ENCODE measurements at places on chromosomes 2 and 18. TPM values are rescaled to one million over a fixed set of nuclear protein-coding genes. Genes with fewer than 3 reads are reported as not detected.
A peak's percentile ranks its signal among the peaks of the same experiment; 100 is the strongest.

- no peak for DNase-seq
- H3K27ac ChIP-seq = no peak overlapping the region
- H3K4me1 ChIP-seq = peaks cover 5% of the 10 kb centered on the region
- H3K36me3 ChIP-seq = no peaks in the 10 kb centered on the region
- H3K27me3 ChIP-seq = no peaks in the 10 kb centered on the region
Observed at GRCh38 chr2:134254824-134255223, 952 bp downstream of the MGAT5 start.

DNA sequence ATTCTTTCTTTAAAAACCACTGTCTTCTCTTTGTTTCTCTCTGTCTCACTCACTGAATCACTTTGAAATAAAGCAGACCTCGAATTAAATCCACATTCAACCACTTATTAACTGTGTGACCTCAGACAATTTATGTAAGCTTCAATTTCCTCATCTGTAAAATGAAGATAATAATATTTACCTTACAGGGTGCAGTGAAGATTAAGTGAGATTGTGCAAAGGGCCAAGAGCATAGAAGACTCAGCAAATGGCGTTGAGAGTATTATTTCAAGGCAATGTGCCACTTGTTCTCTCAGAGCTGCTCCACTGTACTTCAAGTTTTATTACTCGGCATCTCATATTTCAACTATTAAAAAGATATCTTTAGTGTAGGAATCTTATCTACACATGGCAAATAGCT, 454.2 kb upstream of the HNRNPA3 start:
- no peaks in the 10 kb centered on the region for H3K4me1 ChIP-seq
- no peak overlapping the region for H3K4me3 ChIP-seq
- H3K36me3 ChIP-seq = no peaks in the 10 kb centered on the region
- H3K27me3 ChIP-seq = peaks cover 19% of the 10 kb centered on the region

GRCh38 chr2:153478289-153479261, at the start of gene RPRM:
TSS of gene RPRM (minus strand) at chr2:153478762. CDS start at chr2:153478565, 197 bp downstream.
- H3K4me3 ChIP-seq = peak within 1 kb of the TSS; percentile 59
- H3K27me3 ChIP-seq = peaks cover 59% of the 10 kb centered on the region
- peaks cover 13% of the 10 kb centered on the region for H3K4me1 ChIP-seq
- DNase-seq = peak; percentile 81
- H3K27ac ChIP-seq = no peak within 1 kb of the TSS

- H3K4me3 ChIP-seq = no peak overlapping the region
- H3K36me3 ChIP-seq = no peaks in the 10 kb centered on the region
- DNase-seq = no peak
Observed at GRCh38 chr2:211347328-211347727, 790.9 kb downstream of the CPS1 start.

GRCh38 chr2:26945991-26946750, 24.3 kb upstream of the MAPRE3 start:
- no peak overlapping the region for H3K27ac ChIP-seq
- no peak overlapping the region for H3K4me3 ChIP-seq
- H3K4me1 ChIP-seq = peaks cover 4% of the 10 kb centered on the region
- H3K27me3 ChIP-seq = peaks cover 18% of the 10 kb centered on the region
- no peak for DNase-seq

- H3K4me3 ChIP-seq = no peak overlapping the region
- peaks cover 3% of the 10 kb centered on the region for H3K4me1 ChIP-seq
- no peak overlapping the region for H3K27ac ChIP-seq
- H3K27me3 ChIP-seq = peaks cover 43% of the 10 kb centered on the region
Observed at GRCh38 chr18:50158866-50159653, 35.9 kb downstream of the MYO5B start.

- no peaks in the 10 kb centered on the region for H3K4me1 ChIP-seq
- H3K27ac ChIP-seq = no peak overlapping the region
- peaks cover 42% of the 10 kb centered on the region for H3K27me3 ChIP-seq
- peaks cover 2% of the 10 kb centered on the region for H3K36me3 ChIP-seq
Observed at GRCh38 chr18:21949326-21950015, 208.9 kb downstream of the MIB1 start.

GRCh38 chr2:85753525-85754312, at the start of gene ATOH8:
TSS of gene ATOH8 (plus strand) at chr2:85753991. CDS start at chr2:85754190, 199 bp downstream.
- H3K27ac ChIP-seq = no peak within 1 kb of the TSS
- H3K4me1 ChIP-seq = peaks cover 39% of the 10 kb centered on the region
- no peak for DNase-seq
- peaks cover 18% of the 10 kb centered on the region for H3K27me3 ChIP-seq
- H3K36me3 ChIP-seq = no peaks in the 10 kb centered on the region
- H3K4me3 ChIP-seq = peak within 1 kb of the TSS; percentile 82

- no peak overlapping the region for H3K4me3 ChIP-seq
- no peak for DNase-seq
- peak overlapping the region; percentile 39 for H3K27ac ChIP-seq
- H3K4me1 ChIP-seq = peaks cover 19% of the 10 kb centered on the region
- H3K36me3 ChIP-seq = peaks cover 2% of the 10 kb centered on the region
- H3K27me3 ChIP-seq = no peaks in the 10 kb centered on the region
Observed at GRCh38 chr2:43238176-43238575, 11.8 kb upstream of the ZFP36L2 start.

DNA sequence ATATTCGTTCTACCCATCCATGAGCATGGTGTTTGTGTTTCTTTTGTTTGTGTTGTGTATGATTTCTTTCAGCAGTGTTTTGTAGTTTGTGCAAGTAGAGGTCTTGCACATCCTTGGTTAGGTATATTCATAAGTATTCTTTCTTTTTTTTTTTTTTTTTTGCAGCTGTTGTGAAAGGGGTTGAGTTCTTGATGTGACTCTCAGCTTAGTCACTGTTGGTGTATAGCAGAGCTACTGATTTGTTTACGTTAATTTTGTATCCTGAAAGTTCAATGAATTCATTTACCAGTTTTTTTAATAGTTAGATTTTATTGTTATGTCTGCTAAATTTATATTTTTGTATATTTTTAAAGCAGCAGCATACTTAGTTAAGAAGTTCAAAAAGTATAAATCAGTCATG, 834.4 kb upstream of the NRXN1 start:
- no peak overlapping the region for H3K4me3 ChIP-seq
- DNase-seq = no peak
- H3K27ac ChIP-seq = no peak overlapping the region
- H3K36me3 ChIP-seq = no peaks in the 10 kb centered on the region
- H3K27me3 ChIP-seq = no peaks in the 10 kb centered on the region

GRCh38 chr2:54722641-54723040, 821 bp upstream of the EML6 start:
- peaks cover 14% of the 10 kb centered on the region for H3K27me3 ChIP-seq
- no peak for DNase-seq
- no peaks in the 10 kb centered on the region for H3K36me3 ChIP-seq
- H3K4me1 ChIP-seq = peaks cover 20% of the 10 kb centered on the region

GRCh38 chr2:144995482-144995881, 475.6 kb upstream of the ZEB2 start:
- H3K36me3 ChIP-seq = no peaks in the 10 kb centered on the region
- DNase-seq = no peak
- no peak overlapping the region for H3K4me3 ChIP-seq
- H3K4me1 ChIP-seq = peaks cover 40% of the 10 kb centered on the region
- peak overlapping the region; percentile 84 for H3K27ac ChIP-seq
- no peaks in the 10 kb centered on the region for H3K27me3 ChIP-seq

DNA sequence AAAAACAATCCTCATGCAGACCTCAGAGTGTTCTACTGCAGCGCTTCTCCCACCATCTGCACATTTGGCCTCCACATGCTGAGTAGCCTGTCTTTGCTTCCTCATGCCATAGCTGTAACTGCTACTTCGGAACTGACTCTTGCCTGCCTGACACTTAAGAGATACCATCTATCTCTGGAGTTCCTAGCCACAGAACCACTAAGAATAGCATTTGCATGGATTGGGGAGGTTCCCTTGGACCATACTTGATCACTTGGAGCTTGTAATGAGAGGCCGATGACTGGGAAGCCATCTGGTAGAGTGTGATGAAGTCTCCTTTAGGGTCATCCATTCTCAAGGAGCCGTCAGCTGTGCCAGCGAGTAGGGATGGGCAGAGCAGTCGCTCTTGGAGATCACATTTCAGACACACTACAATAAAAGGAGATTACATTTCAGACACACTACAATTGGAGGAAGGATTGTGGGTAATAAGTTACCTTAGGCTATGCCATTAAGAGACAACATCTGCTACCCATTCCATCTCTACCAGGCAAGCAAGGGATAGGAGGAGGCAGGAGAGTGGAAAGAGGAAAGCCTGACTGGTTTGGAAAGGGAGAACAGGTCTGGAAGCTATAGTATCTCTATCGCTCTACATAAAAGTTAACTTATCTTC, 21.8 kb downstream of the DOK1 start:
- H3K36me3 ChIP-seq = no peaks in the 10 kb centered on the region
- H3K27ac ChIP-seq = peak overlapping the region; percentile 72
- no peaks in the 10 kb centered on the region for H3K27me3 ChIP-seq
- no peak for DNase-seq
- no peak overlapping the region for H3K4me3 ChIP-seq

DNA sequence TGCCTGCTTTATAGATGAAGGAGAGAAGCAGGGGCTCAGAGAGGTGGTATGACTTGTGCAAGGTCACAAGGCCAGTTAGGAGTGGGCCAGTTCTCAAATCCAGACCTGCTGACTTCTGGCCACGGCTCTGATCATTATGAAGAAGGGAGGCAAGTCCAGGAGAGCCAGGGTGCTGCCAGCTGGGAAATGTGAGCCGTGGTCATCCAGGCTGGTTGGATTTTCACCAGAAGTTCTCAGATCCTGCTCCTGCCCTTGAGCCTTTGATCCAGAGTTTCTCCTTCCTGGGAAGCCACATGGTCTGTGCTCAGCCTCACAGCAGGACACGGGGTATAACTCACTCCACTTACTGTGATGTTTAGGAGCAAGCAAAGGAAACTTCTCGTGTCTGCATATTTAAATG, 239.9 kb downstream of the KLHL29 start:
- no peak overlapping the region for H3K27ac ChIP-seq
- H3K27me3 ChIP-seq = no peaks in the 10 kb centered on the region
- peaks cover 18% of the 10 kb centered on the region for H3K4me1 ChIP-seq

- H3K4me1 ChIP-seq = peaks cover 7% of the 10 kb centered on the region
- H3K36me3 ChIP-seq = no peaks in the 10 kb centered on the region
- H3K27ac ChIP-seq = no peak overlapping the region
- H3K4me3 ChIP-seq = no peak overlapping the region
Observed at GRCh38 chr2:30709516-30709915, 97.7 kb downstream of the CAPN13 start.

GRCh38 chr2:1940679-1941078, 196.4 kb upstream of the PXDN start:
- H3K36me3 ChIP-seq = no peaks in the 10 kb centered on the region
- H3K4me1 ChIP-seq = peaks cover 15% of the 10 kb centered on the region
- H3K27ac ChIP-seq = no peak overlapping the region
- peaks cover 6% of the 10 kb centered on the region for H3K27me3 ChIP-seq
- no peak for DNase-seq
- no peak overlapping the region for H3K4me3 ChIP-seq

- no peaks in the 10 kb centered on the region for H3K4me1 ChIP-seq
- no peak for DNase-seq
- no peaks in the 10 kb centered on the region for H3K27me3 ChIP-seq
- no peak overlapping the region for H3K4me3 ChIP-seq
Observed at GRCh38 chr18:45854036-45854586, 28.6 kb downstream of the SIGLEC15 start.

- no peaks in the 10 kb centered on the region for H3K36me3 ChIP-seq
- no peak for DNase-seq
- no peak overlapping the region for H3K4me3 ChIP-seq
- H3K27me3 ChIP-seq = no peaks in the 10 kb centered on the region
Observed at GRCh38 chr2:34652636-34653035, 1053.5 kb upstream of the FAM98A start.

GRCh38 chr18:13227910-13228309, 9.3 kb downstream of the LDLRAD4 start:
- no peak overlapping the region for H3K27ac ChIP-seq
- no peaks in the 10 kb centered on the region for H3K27me3 ChIP-seq
- DNase-seq = no peak
- H3K4me1 ChIP-seq = peaks cover 42% of the 10 kb centered on the region
- peaks cover 13% of the 10 kb centered on the region for H3K36me3 ChIP-seq

DNA sequence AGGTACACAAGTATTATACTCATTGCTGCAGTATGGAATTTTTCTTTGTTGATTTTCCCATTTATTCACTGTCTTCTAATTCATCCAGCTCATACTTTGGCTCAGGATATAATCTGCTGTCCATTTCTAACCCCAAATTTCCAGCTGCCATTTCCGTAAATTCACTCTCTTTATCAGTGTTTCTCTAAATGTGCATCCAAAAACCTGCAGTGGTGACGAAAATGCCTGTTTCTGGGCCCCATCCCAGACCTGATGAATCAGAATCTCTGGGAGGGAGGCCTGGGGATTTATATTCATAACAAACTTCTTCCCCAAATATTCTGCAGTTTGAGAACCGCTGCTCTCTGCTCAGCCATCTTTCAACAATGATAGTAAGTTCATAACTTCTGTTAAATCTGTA, 86.6 kb downstream of the VWC2L start:
- no peak overlapping the region for H3K27ac ChIP-seq
- no peak for DNase-seq
- no peaks in the 10 kb centered on the region for H3K27me3 ChIP-seq
- H3K36me3 ChIP-seq = no peaks in the 10 kb centered on the region
- H3K4me3 ChIP-seq = no peak overlapping the region

GRCh38 chr2:202429164-202429980, 53.2 kb downstream of the BMPR2 start:
- peaks cover 3% of the 10 kb centered on the region for H3K36me3 ChIP-seq
- no peaks in the 10 kb centered on the region for H3K27me3 ChIP-seq
- H3K4me3 ChIP-seq = peak overlapping the region; percentile 3
- DNase-seq = no peak
- H3K27ac ChIP-seq = peak overlapping the region; percentile 97

DNA sequence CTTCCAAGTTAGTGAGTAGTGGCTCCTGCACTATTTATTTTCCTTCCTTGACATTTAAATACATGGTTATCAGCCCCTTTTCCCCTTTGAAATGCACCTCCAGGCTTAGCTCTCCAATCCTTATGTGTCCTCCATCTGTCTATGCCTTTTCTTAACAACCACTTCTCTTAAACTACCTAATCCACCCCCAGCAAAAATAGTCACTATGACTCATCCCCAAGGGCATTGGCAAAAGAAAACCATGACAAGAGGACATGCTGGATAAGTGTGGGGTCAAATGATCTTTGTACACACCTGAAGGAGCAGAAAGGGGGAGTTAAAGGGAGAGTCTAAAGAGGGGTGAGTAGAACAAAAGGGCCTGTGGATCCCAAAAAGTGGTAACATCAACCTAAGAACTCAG, 127.2 kb downstream of the ANKRD44 start:
- H3K4me1 ChIP-seq = peaks cover 50% of the 10 kb centered on the region
- no peaks in the 10 kb centered on the region for H3K27me3 ChIP-seq
- H3K27ac ChIP-seq = no peak overlapping the region
- no peak for DNase-seq
- no peak overlapping the region for H3K4me3 ChIP-seq

Gene CD207
- total RNA-seq = not detected

Gene RAPH1
- total RNA-seq = 58.9 TPM

Gene MOCOS
- total RNA-seq = 13.2 TPM

Gene RELCH
- total RNA-seq = 22.6 TPM

Gene POTEJ
- not detected for total RNA-seq

Gene RTP5
- total RNA-seq = not detected

Gene ACTG2
- 173 TPM for total RNA-seq

Gene ITGAV
- total RNA-seq = 289 TPM

Gene PPM1B
- 32.5 TPM for total RNA-seq

Gene LAMA3
- 2.8 TPM for total RNA-seq
